LoVo (cell line): ENCODE measurements at places on chromosomes 6 and 20.

DNA sequence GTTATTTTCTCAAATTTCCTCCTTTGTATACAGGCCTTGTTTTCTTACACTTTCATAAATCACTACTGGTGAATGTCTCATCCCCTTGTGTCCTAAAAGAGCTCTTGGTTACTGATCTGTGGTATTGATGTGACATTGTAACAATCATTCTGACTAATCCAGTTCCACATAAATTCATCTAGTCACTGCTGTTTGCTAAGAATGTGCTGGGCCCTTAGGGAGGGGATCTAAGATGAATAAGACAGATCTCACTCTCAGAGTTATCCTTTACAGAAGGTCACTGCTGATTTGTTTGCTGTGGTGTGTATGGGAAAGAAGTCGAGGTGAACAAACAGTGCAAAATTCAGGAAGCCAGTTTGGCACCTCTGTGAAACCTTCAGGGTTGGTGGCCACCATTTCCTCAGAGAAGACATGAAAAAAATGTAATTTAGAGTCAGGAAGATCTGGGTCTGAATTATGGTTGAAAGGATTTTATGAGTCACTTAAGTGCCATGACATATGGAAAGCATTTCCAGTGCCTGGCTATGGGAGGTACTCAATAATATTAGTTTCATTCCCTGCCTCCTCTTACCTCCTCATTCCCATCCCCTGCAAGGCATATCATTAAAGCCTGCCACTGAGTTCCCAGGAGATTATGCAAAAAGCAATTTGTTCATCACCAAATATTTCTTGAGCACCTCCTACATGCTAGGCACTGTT is 121.8 kb downstream of the COL9A1 start:
- DNase-seq: no peak

DNA sequence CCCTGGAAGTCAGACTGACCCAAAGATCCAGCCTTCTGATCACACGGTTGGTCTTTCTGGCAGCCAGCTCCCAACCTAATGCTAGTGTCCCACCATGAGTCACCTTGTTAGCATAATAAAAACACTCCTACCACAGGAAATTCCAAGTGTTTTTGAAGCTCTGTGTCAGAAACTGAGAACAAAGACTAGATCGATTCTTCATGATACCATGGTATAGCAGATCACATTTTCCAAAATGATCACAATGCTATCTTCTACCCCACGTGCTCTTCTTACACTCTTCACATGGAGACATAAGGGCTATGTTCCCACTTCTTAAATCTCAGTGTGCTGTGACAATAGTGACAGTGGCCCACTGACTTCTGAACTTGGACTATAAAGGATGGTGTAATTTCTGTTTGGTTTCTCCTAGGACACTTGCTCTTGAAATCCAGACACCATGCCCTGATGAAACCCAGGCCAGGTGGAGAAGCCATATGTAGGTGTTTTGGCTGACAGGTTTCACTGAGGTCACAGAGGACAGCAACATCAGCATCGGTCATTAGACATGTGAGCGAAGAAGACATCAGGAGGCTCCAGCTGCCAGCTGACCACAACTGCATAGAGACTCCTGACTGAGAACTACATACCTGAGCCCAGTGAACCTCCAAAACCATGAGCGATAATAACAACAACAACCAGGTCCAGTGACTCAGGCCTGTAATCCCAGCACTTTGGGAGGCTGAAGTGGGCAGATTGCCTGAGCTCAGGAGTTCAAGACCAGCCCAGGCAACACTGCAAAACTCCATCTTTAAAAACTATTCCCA is 57.5 kb downstream of the MKKS start:
- no peak for DNase-seq

DNA sequence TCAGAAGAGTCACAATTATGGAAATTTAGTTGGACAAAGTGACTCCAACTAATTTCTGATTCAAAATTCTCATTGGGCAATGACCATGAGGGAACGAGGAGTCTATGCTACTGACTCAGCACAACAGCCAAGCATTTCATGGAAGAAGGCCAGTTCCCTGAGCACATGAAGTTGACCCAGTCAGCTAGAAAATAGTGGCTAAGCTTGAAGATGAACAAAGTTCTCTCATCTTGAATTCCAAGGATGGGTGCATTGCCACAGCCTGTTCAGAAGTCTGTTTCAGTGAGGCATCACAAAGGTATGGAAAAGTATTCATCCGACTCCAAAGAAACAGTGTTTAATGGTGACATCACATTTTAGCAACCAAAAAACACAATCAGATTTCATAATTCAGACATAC is 676.9 kb downstream of the HACE1 start:
- no peak for DNase-seq

DNA sequence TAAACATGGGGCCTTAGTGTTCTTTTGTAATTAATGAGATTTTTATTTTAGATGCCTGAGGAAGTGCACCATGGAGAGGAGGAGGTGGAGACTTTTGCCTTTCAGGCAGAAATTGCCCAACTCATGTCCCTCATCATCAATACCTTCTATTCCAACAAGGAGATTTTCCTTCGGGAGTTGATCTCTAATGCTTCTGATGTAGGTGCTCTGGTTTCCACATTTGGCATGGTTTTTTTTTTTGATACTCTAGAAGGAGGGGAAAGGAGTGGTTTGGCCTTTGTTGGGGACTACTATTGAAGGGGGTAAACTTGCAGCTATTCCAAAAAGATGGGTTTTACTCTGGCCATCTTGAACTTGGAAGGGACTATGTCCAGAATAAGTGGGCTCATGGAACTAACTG is 1.7 kb downstream of the HSP90AB1 start:
- DNase-seq: no peak

DNA sequence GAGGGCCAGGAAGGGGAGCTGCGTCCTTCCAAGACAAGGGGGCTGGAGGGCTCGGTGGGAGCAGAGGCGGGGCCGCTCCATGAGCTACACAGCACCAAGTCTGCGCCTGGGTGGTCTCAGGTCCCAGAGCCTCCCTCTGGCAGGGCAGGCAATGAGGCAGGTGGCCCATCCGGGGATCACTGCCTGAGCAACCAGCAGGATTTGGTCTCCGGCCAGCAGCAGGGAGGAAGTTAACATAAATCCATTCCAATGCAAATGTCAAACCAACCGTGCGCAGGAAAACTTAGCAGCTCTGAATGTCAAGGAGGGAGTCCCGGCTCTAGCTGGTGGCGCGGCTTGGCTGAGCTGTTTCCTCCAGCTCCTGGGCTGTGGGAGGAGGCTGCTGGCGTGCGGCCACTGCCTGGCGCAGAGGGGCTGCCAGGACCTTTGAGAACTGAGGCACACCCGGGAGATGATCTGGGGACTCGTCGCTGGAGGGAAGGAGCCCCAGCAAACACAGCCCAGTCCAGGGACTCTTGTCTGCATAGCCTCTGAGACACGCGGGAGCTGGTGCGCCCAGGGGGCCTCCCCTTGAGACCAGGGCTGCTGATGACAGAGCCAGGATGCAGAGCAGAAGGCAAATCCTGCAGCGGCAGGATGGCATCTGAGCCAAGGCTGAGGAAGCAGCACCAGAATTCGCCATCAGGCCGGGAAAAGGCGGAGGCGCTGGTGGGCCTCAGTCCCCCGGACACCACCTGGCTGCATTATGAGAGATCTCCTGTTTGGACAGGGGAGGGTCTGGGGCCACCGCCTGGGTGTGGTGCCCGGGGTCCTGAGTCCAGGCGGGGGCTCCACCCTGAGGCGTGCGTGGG is 33.1 kb upstream of the CHRNA4 start:
- DNase-seq: no peak
